ENCODE measurements at places on chromosomes 3 and 15.

- DNase-seq: no peak
Observed at GRCh38 chr3:63937661-63938651, 25.8 kb upstream of the SCAANT1 start.

DNA sequence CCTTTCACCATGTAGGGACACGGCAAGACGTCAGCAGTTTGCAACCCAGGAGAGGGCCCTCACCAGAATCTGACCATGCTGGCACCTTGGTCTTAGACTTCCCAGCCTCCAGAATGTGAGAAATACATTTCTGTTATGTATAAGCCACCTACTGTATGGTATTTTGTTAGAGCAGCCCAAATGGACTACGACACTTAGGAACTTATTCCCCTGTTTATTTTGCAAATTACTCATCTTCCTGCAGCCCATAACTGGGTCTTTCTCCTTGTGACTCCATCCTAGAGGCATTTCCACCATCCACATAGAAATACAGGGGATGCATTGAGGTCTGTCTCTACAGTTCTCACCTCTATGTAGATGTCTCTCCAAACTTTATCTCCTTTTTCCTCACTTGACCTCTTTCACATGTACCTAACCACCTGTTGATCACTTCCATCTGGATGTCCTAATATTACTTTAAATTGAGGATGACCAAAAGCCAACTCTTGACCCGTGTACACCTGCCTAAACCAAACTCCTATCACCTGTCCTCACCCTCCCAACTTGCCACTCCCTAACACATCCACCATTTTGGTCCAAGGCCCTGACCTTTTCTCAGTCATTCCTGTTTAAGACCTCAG is 406.0 kb upstream of the WNT5A start:
- no peak for DNase-seq

- no peak for DNase-seq
Observed at GRCh38 chr3:170057550-170057949, 19.8 kb downstream of the GPR160 start.

GRCh38 chr15:38010395-38010794 is 76.0 kb downstream of the TMCO5A start:
- DNase-seq: no peak

GRCh38 chr3:22885574-22886341 is 317.4 kb upstream of the UBE2E2 start:
- no peak for DNase-seq

- peak; percentile 85 for DNase-seq
Observed at GRCh38 chr3:48685603-48686511, at the start of gene NCKIPSD. NCKIPSD (minus strand) TSS chr3:48685915; CDS start chr3:48685807, 108 bp downstream.

- DNase-seq: no peak
Observed at GRCh38 chr15:89652666-89653065, 2.6 kb downstream of the KIF7 start.

DNA sequence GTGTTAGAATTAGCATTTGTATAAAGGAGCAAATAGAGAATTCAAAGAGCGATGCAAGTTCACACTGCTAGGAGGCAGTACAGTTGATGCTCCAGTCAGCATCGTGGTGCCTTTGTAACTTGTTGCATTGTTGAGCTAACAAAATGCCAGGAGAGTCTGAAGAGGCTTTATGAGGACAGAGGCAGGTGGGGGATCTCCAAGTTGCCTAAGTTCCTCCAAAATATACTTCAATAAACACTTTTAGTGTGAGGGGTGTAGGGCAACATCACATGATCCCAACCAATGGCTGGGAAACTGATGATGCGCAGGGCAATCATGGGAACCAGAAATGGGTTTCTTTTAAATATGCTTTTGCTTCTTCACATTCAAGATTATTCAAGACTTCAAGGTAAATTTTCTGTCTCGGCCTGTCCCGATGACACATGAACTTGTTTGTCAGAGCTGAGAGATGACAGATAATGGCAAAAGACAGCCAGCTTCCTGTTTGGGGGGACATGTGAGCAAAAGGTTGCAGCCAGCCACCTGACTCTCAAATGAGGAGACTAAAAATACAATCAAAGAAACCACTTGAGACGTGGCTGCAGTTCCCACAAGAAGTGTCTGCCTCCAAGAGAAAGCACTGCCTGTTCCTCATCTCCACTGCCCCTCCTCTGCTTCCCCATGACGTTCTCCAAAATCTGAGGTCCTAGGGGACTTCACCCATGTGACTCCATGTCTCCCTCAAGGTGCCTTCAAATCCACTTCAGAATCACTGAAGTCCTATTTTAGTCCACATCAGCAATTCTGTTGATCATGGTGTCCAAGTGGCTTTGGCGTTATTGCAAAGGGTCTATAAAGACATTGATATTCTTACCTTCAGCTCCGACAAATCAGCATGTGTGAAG is 39.3 kb downstream of the KLHL6 start:
- DNase-seq: peak; percentile 46

GRCh38 chr3:14145670-14146380 is 21.0 kb downstream of the TMEM43 start:
- DNase-seq: peak; percentile 7

DNA sequence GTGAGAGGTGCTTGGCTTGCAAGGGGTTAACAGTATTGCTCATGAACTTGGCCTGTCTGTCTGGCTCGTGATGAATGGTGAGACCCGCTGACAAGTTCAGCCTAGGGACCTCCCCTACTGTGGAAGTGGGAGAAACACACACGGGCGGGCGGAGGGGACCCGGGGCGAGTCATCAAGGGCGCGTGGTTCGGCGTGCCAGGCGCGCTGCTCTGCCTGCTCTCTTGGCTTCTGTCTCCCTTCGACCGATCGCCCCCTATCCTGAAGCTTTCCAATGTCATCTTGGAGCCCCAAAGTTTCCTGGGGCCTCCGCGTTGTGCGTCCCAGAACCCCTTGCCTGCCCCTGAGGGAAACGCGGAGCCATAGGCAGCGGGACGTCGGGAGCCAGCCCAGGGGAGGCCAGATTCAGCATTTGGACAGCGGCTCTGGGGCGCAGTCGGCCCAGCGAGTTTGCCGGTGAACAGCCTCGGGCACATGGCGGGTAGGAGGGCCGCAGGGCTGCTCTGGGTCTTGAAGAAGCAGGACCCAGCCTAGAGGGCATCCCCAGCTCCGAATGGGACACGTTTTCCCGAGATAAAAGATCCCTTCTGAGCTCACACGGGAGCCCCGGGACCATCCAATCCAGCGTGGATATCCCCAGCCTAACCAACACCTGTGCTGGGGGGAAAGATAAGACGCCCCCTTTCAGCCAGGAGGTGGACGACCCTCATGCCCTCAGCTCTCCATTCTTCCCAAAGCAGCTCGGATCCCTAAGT is 27.0 kb upstream of the POLG start:
- peak; percentile 31 for DNase-seq
